Esophagus muscularis mucosa (tissue), 4 donors: ENCODE measurements at places on chromosomes 5 and 9.

DNA sequence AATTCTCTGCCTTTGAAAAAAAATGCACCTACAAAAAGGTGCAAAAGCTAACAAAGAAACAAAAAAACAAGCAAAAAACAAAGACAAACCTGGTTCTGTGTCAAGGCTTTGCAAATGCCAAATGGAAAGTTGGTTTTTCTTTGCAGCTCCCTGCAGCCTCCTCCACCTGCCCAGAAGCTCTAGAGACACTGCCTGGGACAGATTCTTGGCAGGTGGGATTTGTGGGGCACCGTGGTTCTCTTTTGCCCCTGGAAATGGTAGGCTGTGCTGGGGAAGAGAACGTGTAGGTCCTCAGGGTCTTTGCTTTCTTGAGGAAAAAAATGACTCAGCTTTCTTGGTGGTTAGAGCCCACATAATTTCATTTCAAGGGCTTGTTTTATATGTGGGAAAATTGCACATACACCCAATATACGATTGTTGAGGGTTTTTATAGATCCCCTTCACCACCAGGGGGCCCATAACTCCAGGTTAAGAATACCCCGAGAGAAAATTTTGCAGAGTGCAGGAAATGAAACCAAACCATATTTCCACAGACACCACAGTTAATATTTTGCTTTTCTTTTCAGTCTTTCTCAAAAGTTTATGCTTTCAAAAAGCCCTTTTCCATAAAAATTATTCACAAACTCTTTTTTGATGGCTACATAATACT lies 58.7 kb downstream of the NXNL2 start:
- no peak for DNase-seq

DNA sequence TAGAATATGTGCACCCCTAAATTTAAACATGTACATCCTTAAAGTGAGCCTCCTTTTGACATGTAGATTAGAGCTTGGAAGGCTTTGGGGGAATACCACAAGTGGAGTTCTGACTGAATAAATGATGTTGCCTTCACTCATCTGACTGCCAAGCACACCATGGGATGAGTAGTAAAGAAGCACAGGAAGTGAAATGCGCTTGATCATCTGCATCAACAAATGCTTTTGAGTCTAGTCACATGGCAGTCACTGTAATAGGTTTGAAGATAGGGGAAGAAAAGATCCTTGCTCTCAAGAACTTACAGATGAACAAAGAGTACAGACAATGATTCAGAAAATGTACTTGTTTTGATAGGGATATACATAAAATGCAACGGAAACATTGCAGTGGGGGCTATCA lies 62.0 kb upstream of the STARD4 start:
- no peak for DNase-seq

DNA sequence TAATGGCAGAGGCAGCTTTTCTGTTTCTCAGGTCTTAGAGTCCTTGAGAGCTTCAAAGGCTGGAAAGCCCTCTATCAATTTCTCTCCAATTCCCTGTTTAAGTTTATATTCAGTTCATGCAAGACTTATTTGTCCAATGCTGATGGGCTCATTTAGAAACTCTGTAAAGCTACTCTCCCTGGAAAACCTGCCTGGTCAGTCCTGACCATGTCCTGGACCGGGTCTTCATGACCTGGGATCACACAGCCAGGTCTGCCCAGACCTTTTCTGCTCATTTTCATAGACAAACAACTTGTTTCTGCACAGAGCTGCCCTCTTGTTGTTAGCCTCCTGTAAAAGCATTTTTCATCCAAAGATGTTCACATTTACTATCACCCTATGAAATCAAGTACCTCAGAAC lies 85.4 kb upstream of the TBCA start:
- DNase-seq, result no peak

- DNase-seq, result no peak
Observed at GRCh38 chr5:126138281-126138931, 284.8 kb upstream of the GRAMD2B start.

DNA sequence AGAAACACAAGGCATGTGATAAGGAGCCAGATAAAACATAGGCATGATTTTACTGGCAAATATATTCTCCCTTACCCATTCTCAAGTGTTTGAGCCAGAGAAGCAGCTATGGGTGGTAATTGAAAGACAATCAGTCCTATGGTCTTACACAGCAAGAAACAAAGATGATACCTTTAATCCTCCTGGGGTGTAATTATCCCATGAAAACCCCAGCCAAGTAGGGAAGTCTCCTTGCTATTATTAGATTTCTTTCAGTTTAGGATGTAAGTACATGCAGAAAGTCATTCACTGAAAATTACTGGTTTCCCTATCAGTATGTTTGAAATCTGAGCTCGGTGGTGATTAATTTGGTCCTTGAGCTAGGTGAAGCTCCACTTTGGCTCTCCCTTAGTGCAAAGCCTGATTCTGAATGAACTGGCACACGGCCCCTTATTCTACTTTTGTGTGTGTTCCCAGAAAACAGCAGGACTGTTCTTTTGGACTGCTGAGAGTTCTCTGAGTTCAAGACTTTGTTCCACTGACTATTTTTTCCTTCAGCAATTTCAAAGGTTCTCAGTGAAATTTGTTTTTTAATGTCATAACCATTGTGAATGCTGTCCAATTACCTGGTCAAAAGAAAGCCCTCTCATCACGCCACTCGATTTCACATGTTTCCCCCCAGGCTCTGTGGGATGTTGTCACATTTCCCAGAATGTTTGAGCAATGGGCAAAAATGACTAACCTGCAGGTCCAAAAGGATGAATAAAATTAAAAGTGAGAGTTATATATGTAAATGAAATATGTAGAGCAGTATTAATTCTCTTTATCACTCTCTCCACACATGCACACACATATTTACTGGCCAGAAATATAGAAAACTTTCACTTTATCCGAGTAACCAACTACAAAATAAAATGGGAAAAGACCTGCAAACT lies 343.0 kb downstream of the RAB3C start:
- no peak for DNase-seq

DNA sequence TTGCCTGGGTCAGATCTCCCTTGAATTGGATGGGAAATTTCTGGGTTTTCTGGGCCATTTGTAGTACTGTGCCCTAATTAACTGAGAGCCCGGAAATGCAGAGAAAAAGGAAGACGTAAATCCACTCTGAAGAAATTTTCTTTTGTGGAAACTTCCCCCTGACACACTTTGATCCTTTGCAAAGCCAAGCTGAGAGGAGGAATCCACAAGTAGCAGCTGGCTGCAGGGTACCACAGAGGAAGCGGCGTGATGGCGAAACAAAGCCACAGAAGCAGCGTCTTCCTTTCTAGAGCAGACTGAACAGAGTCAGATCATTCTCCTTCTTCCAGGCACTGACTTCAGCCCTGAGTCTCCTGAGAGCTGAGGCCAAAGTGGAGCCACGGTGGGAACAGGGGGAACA lies 47.1 kb upstream of the ZNF354A start:
- DNase-seq, result no peak

DNA sequence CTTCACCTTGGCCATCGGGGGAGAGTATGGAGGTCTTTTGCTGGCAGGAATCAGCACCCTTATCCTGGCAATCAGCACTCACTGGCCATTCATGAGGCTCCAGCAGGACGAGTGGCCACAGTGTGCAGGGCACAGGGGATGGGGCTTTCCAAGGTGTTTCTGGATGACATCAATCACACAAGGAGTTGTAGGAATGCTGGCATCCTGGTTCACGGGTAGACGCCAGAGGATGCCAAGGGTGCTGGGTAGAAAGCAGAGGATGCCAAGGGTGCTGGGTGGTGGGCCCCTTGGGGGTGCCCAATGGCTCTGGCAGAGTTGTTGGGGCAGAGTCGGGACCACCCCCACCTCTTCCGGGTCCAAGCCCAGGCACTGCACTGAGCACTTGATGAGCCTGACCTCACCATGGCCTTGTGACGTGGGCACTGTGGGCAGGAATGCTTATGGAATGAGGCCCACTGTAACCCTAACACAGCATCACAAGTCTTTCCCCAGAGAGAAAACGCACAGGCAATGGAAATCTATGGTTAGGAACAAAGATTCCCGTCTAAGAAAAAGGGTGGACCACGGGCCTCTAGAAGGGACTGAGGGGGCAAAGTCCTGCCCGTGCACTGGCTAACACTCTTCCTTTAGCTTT lies 29.1 kb downstream of the CEL start:
- DNase-seq, result no peak

- no peak for DNase-seq
Observed at GRCh38 chr9:14806941-14807520, 84.5 kb upstream of the CER1 start.

- DNase-seq, result no peak
Observed at GRCh38 chr5:127031147-127031862, 947 bp upstream of the MARCHF3 start.

- DNase-seq, result no peak
Observed at GRCh38 chr9:73780916-73781315, 629.3 kb downstream of the ANXA1 start.

DNA sequence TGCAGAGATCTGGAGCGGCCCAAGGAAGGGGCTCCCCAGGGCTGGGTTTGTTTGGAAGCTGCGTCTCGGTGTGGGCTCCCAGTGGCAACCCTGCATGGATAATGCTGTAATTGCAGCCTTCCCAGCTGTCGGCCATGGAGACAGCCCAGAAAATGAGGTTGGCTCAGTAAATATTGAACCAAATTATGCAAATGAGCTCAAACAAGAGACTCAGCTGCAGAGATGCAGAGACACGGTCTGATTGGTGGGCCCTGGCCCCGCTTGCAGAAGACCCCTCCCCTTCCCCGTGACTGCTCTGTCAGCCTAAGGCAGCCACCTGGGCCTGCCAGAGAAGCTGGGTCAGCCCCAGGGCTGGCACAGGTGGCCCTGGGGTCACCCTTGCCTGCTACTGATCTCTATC lies 75.9 kb downstream of the RAD23B start:
- no peak for DNase-seq

DNA sequence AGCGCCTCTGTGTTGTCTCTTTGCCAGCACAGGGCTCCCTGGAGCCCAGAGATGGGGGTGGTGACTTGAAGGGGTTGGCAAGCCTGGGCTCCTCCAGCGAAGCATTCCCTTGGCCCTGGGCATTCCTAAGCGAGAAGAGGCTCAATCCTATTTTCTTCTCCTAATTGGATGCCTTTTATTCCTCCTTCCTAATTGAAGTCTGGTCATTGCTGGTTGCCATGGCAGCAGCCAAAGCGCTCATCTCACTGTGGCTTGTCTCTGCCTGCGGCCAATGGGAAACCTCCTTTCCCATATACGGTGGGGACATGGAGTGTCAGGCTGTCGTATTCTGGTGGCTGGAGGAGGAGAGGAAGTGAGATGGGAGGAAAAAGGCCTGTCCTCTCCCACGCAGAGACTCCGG lies 52.3 kb upstream of the RARS1 start:
- no peak for DNase-seq

- DNase-seq, result no peak
Observed at GRCh38 chr9:135525241-135526088, 4.2 kb downstream of the LCN1 start.

- DNase-seq, result peak; percentile 45
Observed at GRCh38 chr5:109305352-109305751, 104.4 kb downstream of the PJA2 start.

DNA sequence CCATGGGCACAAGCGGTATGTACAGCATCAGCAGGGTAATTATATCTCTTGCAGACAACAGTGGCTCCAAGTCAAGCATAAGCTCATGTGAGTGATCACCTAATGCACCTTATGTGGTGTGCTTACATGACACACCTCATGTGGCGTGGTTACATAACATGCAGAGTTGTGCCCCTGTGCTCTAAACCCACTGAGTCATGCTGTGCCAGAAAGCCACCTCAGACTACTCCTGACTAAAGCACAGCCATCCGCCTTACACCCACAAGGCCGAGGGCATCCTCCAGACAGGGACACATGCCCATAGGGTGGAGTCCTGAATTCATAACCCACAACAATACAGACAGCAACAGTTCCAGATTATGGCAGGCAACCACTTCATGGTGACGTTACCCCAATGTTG lies 163.7 kb upstream of the SLC30A5 start:
- DNase-seq, result no peak

GRCh38 chr5:36177154-36177553 lies 25.2 kb downstream of the SKP2 start:
- DNase-seq, result no peak

GRCh38 chr9:103533318-103533717 lies 538.2 kb downstream of the CYLC2 start:
- DNase-seq, result no peak

DNA sequence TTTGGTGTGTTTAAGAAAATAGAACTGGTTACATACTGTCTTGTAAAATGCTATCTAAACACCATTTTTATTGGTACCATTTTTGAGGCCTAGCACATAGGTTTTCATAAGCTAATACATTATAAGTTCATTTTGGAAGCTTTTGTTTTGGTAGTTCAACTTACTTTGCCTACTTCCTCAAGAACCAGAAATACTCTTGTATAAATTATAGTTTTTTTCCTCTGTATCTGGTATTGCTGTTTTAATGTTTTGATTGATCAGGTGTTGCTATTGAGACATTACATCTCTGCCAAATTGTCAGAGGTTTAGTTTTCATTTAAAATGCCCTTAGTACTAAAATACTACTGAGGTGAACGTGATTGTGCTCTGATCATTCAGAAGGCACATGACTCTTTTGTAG lies 90.6 kb upstream of the GRHPR start:
- DNase-seq, result no peak

GRCh38 chr9:135622415-135623020 lies 16.8 kb downstream of the GLT6D1 start:
- DNase-seq, result peak; percentile 89

DNA sequence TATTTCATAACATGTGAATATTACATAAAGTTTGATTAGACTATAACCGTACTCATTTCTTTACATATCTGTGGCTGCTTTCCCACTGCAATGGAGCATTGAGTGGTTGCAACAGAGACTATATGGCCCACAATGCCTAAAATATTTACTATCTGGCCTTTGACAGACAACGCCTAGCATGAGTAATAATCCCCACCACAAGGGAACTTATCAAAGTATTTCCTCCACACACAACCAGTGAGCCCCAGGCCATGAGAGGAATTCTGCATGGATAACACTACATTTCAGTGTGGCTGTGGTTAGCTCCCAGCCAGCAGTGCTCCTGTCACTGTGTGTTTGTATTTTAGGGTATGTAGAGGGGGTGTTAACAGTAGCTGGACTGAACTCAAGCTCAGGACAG lies 54.8 kb downstream of the FAM81B start:
- DNase-seq, result no peak

DNA sequence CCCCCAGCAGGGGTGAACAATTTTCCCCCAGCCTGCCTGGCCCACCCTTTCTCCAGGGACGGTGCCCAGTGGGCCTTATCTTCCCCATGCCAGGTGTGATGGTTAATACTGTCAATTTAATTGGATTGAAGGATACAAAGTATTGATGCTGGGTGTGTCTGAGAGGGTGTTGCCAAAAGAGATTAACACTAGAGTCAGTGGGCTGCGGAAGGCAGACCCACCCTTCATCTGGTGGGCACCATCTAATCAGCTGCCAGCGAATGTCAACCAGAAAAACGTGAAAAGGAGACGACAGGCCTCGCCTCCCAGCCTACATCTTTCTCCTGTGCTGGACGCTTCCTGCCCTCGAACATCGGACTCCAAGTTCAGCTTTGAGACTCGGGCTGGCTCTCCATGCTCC lies 5.6 kb upstream of the FUT7 start:
- no peak for DNase-seq
